ENCODE measurements at places on chromosomes 12 and 14. TPM values are rescaled to one million over a fixed set of nuclear protein-coding genes. Genes with fewer than 3 reads are reported as not detected.

ACRBP gene
- 0.33 TPM for total RNA-seq

P3H3 gene
- 10.9 TPM for total RNA-seq

SERPINA9 gene
- total RNA-seq: not detected

GOLGA3 gene
- 57.8 TPM for total RNA-seq

DLGAP5 gene
- total RNA-seq: 7.6 TPM

GPR84 gene
- total RNA-seq: under 0.01 TPM

SRRM4 gene
- total RNA-seq: not detected

ABCC9 gene
- 0.11 TPM for total RNA-seq

ANKRD33 gene
- 0.09 TPM for total RNA-seq

BCL2L2 gene
- 15.3 TPM for total RNA-seq

NRL gene
- 0.69 TPM for total RNA-seq
